ENCODE measurements at places on chromosomes 6 and 20.

GRCh38 chr6:35178932-35179832 lies 34.6 kb upstream of the SCUBE3 start:
- DNase-seq = no peak

DNA sequence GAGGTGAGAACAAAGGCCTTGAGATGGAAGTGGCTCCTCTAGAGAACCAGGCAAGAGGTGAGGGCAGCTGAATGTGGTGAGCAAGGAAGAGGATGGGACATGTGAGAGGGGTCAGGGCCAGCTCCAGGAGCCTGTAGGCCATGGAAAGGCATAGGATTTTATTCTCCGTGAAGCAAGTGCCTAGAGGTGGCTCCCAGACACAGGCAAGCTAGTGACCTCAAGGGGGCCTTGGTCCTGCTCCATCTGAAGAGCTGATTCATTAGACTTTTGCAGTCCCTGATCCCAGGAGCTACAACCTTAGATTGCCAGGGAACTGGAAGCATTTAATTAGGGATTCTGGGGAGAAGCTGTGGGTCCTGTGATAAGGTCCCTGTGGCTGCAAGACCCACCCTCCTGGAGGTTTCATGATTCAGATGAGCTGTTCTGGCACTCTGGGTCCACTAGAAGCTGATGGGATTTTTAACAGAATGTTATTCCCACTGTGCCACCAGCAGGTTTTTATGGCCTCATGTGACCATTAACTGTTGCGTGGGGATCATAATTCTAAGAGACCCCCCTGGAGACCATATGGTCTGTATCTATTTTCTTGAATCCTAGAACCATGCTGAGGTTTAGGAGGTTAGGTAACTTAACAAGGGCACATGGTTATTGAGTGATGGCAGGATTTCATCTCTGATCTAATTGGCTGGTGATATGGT lies 90.5 kb downstream of the ELOVL5 start:
- no peak for DNase-seq

DNA sequence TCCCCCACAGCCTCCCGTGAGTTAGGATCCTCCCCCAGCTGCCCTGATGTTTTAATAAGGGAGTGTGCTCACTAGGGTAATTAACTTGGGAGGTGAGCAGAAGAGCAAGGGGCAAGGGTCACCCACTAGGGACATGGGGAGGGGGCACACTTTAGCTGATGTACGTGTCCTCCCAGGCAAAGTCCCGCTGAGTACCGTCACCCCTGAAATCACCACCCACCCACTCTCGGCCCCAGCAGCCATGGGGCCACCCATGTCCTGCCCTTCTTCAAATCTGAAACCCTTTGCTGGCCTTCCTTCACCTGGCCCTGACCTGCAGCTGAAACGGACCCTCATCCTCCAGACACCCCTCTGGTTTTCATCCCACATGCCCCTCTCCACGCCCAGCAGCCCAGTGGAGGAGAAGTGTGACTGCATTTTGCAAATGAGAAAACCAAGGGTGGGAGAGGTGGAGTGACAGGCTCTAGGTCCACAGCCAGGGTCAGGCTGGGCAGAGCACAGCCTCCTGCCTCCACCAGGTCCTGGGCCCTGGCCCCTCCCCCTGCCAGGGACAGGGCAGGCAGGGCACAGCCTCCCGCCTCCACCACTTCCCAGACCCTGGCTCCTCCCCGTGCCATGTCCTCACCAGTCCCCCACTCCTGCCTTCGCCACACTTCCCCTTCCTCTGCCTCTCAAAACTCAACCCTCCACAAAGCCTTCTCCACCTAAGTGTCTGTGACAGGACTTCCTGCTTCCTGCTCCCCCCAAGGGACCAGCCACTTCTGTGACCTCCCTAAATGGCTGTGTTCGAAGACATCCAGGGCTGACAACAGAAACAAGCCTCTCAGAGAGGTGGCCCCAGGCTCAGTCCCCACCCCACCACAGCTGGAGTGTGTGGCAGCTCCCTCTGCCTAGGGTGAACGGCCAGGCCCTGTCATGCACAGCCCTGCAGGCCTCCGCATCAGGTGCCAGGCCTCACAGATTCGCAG lies 15.1 kb downstream of the ACSS1 start:
- DNase-seq = no peak

GRCh38 chr20:8568075-8568474 lies 436.0 kb downstream of the PLCB1 start:
- DNase-seq = no peak

GRCh38 chr6:14797875-14798593 lies 447.8 kb upstream of the JARID2 start:
- no peak for DNase-seq

DNA sequence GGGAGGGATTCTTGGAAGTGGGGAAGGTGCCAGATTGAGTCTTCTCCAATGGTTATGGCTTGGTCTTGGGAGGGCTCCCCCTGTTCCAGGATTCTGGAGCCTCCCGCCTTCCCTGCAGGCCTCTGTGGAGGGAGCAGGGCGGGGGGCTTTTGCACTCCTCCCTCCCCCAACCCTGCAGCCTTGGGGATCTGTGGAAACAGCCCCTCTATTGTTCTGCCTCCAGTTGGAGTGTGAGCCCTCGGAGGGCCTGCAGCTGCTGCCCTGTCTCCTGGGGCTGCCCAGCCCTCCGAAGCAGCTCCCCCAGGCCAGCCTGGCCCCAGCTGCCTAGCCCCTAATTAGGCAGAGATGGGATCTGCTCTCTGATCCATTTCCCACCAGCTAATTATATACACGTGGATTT lies 14.7 kb downstream of the FAM110A start:
- DNase-seq = no peak

GRCh38 chr6:2643935-2644539 lies 106.7 kb downstream of the MYLK4 start:
- DNase-seq = no peak

DNA sequence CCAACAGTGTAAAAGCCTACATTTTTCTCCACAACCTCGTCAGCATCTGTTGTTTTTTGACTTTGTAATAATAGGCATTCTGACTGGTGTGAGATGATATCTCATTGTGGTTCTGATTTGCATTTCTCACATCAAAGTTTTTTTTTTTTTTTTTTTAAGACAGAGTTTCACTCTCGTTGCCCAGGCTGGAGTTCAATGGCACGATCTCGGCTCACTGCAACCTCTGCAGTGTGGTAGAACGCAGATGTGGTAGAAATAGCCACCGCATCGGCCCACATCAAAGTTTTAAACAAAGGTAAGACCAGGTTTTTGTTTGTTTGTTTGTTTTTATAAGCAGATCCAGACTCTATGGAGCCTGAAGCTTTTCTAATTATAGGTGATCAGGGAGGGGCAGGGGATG lies 12.7 kb upstream of the PPP1R3G start:
- DNase-seq = no peak

- peak; percentile 44 for DNase-seq
Measured at GRCh38 chr6:151494235-151494935, 568 bp downstream of the CCDC170 start.
